ENCODE measurements at places on chromosomes 1 and 21. TPM values are rescaled to one million over a fixed set of nuclear protein-coding genes. Genes with fewer than 3 reads are reported as not detected.

GRCh38 chr1:186967656-186968394 lies 139.1 kb downstream of the PLA2G4A start:
- DNase-seq = no peak

DNA sequence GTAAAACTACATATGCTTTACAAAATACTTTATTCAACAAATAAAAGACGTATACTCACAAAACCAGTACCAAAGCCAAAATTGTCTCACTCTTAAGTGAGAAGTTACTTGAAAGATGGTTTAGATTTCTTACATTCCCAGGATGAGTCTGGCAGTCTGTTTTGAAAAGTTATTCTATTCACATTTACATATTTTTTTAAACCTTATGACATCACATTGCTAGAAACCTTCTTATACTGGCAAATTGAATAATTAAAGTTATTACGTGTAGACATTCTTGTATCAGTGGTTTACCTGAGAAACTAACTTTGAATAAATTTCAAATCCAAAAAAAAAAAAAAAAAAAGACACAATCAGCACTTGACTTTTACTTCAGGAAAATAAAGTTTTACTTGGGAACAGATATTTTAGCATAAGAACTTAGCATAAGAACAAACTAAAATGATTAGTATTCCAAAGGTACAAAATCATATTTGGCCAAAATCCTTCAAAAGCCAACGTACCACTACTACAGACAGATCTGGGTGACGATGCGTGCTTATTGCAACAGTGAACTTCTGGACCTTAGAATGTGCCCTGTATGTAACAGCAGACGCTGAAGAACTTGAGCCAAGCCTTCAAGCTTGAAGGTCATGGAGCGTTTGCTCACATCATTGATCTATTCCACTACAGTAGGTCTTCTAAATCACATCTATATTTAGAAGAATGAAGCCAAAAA lies 2.5 kb downstream of the CDC42BPA start:
- no peak for DNase-seq

The G0S2 gene
- 4.1 TPM for total RNA-seq

DNA sequence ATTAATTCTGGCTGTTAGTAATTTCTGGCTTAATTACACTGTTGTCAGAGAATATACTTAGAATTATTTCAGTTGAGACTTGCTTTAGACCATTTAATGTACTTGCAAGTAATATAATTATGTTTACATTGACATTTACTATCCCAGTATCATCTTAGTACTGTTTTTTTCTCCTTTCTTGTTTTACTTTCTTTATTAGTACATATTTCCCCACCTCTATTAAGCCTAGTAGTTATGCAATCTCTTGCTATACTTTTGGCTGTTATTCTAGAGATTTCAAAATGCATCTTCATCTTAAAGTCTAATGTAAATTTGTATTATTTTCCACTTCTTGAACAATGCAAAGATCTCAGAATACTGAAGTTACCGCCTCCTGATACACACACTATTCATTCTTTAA lies 24.4 kb downstream of the BRWD1 start:
- no peak for DNase-seq

- DNase-seq = no peak
Observed at GRCh38 chr1:109773203-109773899, 9.6 kb upstream of the EPS8L3 start.

The OR6P1 gene
- total RNA-seq = not detected
